ENCODE measurements at places on chromosomes 12 and 14.

DNA sequence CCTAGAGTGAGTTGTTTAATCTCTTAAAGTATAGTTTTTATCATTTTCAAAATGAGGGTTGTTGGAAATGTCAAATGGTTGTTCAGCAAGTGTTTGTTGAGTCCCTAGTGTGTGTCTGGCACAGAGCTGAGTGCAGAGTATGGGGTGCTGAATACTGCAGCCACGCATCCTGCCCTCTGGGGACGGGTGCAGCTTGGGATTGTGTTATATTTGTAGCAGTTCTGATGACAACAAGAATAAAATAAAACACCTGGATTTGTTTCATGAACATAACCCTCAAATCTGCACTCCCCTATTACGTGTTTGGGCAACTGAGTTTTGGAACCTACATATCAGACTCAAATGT, 127.9 kb downstream of the CACNA1C start:
- DNase-seq = no peak

DNA sequence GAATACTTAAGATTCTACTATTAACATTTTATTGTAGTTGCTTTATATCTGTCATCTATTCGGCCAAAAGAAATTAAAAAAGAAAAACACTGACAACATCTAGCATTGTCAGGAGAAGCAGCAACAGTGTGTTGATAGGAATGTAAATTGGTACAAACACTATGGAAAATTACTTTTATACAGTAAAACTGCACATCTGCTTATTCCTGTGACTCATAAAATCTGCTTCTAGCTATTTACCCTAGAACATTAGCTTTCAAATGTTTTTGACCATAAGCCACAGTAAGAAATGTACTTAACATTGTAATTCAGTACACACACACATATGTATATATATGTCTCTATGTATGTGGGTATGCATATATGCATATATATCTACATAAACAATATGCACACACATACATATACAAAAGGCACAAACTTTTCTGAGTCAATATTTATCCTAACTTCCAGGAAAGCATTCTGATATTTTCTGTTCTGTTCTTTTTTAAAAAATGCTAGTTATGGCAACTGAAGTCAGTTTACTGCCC, 278.9 kb upstream of the GARIN2 start:
- DNase-seq = no peak

GRCh38 chr12:92444763-92445162, 258.0 kb upstream of the PLEKHG7 start:
- no peak for DNase-seq

DNA sequence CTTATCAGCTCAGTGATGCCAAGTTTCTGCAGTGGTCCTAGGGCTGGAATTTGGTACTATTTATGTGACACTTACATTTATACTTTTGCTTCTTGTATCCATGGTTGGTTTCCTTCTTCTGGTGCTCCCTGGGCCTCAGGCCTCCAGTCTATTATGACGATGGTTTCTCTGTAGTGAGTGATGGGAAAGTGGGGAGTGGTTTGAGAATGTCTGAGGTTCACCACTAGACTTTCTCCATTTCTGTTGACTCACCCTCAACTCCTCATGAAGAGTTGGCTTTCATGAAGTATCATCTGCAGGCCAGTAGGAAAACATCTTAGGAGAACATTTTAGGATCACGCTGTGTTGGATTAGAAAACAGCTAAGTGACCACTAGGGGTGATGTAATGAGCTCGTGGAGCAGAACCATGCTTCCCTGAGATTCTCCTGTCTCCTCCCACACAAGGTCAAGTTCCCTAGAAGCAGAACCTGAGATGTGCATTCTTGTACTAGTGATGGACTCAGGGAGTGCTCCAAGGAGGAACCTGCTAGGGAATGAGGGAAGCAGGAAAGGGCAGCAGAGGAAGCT, 32.1 kb downstream of the RPH3A start:
- DNase-seq = no peak

DNA sequence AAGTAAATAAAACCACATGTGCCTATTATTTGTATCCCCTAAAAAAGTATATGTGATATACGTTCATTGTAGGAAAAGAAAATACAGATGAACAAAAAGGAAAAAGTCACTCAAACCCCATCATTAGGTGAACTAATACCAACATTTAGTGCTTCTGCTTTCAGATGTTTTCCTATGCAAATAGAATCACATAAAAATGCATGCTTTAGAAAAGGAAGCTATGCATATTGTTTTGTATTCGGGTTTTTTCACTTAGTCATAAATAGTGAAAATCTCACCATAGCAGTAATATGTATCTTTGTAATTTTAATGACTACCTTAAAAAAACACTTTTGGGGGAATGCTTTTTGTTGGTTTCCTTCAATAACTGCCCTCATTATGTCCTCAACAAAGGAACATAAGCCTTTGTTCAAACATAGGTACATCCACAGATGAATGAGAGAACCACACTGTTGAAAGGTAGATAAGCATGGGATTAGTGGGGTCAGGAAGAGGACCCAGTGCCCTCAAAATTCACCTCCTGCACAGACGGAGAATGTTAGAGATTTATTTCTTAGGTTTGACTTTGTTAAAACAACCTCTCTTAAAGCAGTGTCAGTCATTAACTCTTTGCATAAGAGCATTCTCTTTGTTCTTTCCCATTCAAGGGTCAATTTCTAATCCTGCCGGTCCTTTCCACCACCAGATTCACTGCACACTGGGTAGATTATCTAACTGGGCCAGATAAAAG, 6.5 kb downstream of the AMDHD1 start:
- DNase-seq = no peak

DNA sequence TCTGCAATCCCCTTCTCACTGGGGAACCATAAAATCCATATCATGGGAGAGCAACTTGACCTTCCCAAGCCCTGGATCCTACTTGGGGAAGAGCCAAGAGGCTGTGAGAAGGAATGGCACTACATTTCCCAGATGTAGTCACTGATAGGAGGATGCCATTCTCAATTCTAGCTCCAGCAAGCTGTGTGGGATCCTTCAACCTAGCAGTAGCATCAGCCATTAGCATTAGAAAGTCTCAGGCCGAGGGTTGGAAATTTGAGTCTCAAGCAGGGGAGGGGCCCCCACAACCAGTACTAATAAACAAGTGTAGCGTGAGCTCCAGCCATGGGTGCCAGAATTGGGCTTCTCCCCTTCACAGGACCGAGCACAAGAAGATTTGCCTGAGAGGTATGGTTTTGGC, 84.3 kb upstream of the NELL2 start:
- DNase-seq = no peak

DNA sequence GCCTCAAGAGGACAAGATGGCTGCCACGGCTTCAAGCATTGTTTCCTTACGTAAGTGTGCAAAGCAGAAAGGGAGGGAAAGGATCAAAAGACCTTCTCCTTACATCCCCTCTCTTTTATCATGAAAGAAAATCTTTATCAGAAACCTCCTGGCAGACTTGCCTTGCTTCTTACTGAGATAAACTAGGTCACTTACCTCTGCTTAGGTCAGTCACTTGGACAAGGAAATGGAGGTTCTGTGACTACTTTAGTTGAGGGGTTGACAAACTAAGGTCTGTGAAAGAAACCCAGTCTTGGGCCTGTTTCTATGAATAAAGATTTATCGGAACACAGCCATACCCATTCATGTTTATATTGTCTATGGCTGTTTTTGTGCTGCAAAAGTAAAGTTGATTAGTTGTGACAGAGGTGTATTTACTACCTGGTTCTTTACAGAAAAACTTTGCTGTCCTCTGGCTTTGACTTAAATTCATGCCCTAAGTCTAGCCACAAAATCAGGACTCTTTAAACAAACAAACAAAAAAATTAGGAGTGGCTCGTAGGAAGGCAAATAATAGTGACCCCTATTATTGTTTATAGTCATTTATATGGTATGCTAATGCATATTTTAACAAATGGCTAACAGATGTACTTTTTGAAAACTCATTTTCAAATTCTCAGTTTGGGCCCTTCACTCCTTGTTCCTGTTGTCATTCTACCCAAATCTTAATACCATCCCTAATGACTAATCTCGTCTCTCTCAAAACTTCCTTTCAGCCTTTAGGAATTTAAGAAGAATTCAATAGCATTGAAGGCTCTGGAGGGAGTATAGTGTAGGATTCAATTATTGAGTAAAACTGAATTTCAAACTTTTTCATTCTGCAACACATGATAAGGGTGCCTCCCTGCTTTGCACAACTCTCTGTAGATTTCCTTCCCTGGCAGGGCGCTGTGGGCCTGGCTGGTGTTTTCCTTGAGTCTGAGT, 42.0 kb upstream of the ATP2B1 start:
- DNase-seq = no peak

DNA sequence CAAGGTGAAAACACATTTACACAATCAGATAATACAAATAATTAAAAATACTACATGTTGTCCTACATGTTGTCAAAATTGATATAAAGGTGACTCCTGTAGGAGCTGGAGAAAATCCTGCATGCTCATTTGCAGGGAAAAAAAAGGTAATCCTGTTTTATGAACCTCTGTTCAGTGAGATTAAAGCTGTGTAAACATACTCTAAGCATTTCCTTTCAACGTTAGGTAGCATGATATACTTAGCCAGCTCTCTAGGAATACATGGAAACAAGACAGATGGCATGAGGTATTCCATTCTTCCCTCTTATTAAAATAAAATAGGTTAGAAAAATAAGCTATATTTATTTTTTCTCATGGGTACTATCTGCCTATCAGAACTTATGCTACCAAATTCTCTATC, 635.7 kb upstream of the FLRT2 start:
- DNase-seq = no peak

DNA sequence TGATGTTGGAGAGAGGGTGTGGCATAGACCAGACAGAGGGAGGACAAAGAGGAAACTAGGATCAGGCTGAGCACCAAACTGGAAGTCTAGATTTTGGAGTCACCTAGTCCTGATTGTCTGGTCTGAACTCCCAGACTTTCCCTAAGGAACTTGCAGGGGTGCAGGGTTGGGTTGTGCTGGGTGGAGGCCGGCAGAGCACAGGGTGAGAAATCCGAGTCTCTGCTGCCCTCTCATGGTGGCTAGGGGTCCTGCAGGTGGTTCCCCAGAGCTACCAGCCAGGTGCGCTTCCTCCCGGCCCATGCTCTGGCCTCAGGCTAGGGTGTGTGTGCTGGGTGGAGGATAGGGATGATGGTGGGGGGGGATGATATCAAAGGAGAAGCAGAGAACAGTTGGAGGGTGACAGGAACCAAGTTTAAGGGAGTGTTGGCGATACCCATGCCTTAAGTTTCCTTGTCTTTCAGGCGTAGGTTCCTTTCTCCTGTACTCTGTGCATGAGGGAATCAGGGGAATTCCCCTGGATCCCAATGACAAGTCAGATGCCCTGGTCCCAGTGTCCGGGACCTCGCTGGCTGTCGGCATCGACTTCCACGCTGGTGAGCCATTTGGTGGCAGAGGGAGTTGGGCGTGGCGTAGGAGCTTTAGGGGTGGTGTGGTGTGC, 33.5 kb upstream of the NXPH4 start:
- DNase-seq = peak; percentile 93

GRCh38 chr12:107477947-107478610, 207.5 kb upstream of the PWP1 start:
- no peak for DNase-seq

DNA sequence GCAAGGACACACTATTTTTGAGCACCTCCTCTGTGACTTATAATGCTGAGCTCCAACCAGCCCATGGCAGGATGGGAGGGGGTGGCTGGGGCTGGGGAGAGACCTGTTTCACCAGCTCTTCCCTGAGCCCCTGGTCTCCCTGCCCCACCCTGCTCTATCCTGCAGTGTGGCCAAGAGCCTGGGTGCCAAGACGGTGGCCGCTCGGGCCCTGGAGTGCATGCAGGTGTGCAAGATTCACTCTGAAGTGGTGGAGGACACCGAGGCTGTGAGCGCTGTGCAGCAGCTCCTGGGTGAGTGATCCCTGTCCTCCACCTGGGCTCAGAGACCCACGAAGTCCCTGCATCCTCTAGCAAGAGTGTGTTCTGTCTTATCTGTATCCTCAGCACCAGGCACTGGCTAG, 14.4 kb downstream of the SDSL start:
- DNase-seq = no peak

DNA sequence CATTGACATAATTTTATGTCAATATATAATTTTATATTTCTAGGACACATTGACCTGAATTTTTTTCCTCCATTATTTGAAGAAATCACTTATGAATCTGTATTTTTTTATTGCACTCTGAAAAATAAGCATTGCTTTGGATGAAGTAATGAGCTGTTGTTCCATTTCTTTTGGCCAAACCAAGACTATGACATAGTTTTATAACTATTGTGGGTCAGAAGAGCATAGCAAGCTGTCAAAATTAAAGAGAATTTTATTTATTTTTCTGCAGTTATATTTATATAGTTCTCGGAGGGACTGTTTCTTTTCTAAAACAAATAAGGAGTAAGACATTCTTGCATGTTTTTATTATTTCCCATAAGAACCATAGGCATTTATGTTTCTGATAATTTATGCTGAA, 8.5 kb downstream of the C12orf75 start:
- DNase-seq = no peak

DNA sequence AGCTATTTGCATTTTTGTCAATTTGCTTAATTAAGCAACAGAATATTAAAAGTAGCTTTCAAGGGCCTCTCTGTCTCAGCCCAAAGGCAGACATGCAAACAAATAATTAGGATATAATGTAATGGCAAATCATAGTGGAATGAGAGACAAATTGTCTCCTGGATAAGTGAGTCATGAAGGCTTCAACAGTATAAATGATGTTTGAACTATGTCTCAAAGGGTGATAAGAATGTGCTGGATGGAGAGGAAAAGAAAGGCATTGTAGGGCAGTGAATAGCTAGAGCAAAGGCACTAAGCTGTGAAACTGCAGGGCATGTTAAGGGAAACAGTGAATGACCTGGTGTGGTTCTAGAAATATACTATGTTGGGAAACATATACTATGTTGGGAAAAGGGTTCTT, 53.5 kb upstream of the PPP1R12A start:
- DNase-seq = peak; percentile 33

DNA sequence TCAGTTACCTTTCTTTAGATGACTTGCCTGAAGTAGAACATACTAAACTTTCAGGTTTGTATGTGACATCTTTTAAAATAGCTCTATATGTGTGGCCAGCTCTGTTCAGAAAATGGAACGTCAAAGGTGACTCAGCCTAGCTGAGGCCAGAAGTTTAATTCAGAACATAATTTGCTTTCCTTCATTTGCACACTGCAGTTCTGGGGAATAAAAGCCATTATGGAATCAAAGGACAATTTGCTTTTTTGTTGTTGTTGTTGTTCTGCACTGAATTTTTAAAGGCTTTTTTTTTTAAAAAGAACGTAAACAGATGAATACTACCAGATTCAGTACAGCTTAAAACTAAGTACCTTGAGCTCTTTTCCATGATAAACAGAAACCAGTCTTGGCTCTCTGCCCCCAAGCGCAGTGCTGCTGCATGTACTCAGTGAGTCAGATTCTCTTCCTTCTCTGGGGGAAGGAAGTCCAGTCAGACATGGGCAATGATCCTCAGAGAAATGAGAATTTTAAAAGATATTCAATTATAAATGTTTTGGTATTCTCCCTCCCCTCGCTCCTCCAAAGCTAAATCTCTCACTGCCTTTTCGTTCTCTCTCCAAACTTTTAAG, 644.2 kb downstream of the NOVA1 start:
- no peak for DNase-seq

- no peak for DNase-seq
Measured at GRCh38 chr14:90599339-90599738, 202.5 kb downstream of the CALM1 start.
